ENCODE measurements at places on chromosomes 5 and 9.

DNA sequence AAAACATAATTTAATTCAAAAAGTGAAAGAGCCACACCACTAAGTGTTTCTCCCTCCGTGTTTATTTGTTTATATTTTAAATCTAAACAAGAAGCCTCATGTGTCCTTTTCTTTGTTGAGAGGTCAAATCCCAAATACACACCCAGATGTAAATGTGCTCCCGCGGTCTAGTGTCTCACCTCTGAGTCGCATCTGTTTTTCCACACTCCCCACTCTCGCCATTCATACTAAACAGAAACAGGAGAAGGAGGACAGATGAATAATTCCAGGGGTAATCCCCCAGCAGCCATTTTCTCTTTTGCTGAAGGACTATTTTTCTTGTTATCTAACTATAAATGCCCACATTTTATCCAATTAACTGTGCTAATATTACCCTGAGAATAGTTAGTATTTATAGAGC, 361.6 kb upstream of the RIOK2 start:
- no peak for DNase-seq

- no peak for DNase-seq
These were observed 10.3 kb downstream of the RHOBTB3 start for GRCh38 chr5:95741458-95741857.

- peak; percentile 84 for DNase-seq
These were observed 12.1 kb downstream of the PDCL start for GRCh38 chr9:122816163-122816867.

DNA sequence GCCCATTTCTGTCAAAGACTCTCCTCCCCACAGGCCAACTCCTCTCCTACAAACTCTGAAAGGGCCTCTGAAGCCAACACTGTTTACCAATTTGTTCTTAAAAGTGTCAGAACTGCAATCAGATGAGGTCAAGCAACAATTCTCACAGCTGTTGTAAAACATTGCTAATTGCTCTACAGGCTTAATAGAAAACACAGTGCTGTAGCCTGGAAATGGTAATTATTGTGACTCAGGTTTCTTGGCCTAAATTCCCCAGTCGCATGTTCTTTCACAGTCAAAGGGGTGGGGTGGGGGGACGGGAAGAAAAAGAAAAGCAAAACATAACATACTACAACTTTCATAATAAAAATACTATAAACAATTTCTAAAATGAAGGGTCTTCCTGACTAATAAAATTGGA, 343.2 kb downstream of the DMAC1 start:
- DNase-seq, result no peak

DNA sequence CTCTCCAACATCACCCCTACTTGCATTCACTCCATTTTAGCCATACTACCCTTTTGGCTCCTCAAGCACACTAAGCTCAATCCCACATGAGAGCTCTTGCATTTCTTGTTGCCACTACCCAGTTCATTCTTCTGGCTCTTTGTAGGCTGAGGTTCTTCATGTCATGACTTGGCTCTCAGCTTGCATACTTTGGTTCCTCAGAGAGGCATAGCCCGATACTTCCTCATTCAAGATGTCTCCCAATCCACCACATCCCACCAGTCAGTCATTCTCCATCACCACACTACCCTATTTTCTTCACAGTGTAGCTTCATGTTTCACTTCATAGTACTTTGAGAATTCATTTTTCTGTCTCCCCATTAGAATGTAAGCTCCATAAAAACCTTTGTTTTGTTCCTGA, 116.7 kb downstream of the NR6A1 start:
- DNase-seq, result no peak

GRCh38 chr5:174355208-174355612, 309.7 kb downstream of the NSG2 start:
- no peak for DNase-seq

DNA sequence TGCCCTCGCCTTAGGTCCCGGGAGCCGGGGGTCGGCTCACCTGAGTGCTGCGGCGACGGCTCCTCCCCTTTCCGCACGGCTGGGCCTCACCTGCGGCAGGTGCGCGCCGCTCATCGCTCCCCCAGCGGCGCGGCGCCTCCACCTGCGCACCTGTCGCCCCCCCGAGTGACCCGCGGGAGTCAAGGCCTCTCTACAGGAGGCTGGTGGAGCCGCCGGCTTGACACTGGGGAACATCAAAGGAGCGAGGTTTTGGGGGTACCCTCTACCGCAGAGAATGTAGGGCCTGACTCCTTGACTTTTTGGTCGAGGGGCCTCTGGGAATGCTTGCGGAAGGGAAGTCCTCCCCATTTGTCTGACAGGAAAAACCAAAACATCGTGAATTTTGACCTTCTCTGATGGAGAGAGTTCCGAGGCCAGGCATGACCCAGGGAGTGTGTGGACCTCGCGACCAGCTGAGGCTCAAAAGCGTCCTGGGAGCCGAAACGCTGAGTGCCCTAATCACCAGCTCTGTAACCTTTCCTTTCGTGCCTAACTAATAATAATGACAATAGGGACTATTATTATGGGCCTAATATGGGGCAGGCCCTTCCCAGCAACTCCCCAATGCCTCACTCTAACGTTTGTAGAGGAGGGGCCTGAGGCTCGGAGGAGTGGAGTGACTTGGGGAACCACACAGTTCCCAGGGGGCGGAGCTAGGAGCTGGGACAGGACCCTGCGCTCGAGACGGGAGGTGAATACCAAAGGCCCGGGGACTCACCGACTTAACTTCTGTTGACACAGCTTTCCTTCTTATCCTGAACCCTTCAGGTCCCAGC, 714 bp upstream of the IER5L start:
- no peak for DNase-seq

DNA sequence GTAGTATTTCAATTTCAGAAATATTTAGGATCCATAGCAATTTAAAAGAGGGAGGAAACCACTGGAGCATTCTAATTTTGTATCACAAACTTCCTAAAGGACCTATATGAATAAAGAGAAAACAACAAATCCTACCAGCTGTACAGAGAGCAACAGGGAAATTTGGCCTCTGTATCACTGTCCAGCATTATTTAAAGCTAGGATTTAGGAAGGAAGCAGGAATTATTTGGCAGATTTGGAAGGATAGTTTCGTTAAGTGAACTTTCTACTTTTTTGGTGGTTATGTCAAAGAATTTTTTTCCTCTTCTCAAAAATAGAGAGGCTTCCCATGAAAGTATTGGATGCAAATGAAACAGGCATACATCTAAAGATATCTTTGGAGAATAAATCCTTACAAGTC, 269.7 kb downstream of the RAB3C start:
- DNase-seq, result no peak

DNA sequence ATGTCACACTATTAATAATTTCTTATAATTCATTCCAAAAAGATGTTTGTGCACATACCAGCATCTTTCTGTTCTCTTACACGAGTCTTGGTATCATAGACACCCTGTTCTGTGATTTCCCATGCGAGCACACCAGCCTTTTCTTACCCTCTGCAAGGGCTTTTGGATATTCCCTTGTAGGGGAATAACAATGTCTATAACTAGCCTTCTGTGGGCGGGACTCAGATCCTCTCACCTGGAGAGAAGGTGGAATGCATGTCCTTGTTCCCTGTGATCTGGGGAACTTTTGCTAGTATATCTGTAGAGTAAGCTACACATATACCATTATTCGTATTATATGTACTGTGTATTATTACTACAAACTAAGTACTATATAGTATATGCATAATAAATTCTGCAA, 44.8 kb downstream of the EHMT1 start:
- no peak for DNase-seq

GRCh38 chr9:104835161-104835560, 71.2 kb downstream of the NIPSNAP3B start:
- no peak for DNase-seq

DNA sequence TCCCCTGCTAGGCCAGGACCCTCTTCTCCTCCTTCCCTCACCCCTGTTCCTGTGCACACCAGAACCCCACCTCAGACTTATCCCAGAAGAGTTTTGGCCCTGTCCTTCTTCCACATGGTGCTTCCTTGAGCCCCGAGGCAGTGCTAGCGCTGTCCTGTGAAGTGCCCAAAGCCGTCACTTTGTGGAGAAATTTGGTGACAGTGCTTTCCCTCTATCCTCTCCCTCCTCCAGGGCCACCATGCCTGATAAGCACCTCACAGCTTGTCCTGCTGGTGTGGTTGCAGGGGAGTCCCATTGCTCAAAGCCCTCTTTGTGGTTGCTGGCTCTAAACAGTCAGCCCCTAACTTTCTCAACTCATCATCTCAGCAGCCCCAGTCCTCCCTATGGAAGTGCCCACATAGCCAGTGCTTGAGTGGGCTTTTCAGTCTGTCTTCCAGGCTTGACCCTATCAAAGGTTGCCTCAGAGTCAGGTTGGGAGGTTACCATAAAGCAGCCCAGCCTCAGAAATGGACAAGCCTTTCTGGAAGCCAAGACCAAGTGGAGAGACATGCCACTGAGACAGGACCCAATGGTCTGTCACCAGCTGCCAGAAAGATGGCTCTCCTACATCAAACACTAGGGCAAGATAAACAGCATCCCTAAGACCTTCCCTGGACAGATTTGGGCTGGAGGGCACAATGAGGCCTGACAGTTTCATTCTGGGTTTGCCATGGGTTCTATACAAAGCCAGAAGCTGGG, 18.0 kb downstream of the IGIP start:
- DNase-seq, result peak; percentile 80

DNA sequence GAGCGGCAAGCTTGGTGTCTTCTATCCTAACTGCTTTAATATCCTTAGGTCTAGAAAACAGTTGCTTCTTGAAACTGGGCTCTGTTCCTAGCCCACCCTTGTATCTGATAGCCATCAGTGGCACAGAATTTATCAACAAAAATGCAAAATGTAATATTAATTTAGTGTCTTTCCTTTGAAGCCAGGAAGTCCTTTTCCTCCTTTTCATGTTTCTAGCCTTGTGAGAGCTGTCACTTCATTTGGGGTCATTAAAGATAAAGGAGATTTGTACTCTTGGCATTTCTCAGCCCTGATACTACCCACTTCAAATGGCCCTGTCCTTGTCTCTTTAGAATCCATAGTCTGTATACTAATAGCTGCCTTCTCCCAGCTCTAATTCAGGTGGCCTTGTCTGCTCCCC, 111.0 kb downstream of the GAS1 start:
- DNase-seq, result no peak

GRCh38 chr5:132487841-132488555, 2.6 kb downstream of the IRF1 start:
- DNase-seq, result peak; percentile 83

- DNase-seq, result no peak
These were observed 59.1 kb downstream of the CHSY3 start for GRCh38 chr5:129963359-129963758.

DNA sequence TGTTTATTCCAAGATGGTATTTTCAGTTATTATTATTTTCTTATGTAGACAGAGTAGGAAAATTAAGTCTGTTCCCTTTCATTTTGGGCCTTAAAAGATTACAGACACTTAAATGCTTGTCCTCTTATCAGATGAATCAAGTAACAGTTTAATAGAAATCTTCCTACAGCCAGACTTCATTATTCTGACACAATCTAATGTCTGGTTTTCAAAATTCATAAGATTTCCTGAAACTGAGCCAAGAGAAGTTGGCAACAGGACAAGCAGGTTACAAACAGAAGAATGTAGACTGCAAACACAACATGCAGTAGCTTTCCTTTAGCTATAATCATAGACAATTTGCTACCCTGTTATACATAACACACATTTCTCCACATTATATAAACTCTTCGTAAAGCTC, 130.5 kb downstream of the FBXL17 start:
- no peak for DNase-seq

- no peak for DNase-seq
These were observed 21.7 kb downstream of the MED10 start for GRCh38 chr5:6356578-6357164.

- no peak for DNase-seq
These were observed 44.7 kb upstream of the IL17B start for GRCh38 chr5:149423794-149424268.
